ENCODE measurements at places on chromosomes 16 and 17. TPM values are rescaled to one million over a fixed set of nuclear protein-coding genes. Genes with fewer than 3 reads are reported as not detected.

MARVELD3 gene
- not detected for total RNA-seq

CDRT15L2 gene
- total RNA-seq, result not detected

WNT9B gene
- not detected for total RNA-seq

IL17C gene
- total RNA-seq, result not detected

TLCD3B gene
- total RNA-seq, result 1.6 TPM

PGS1 gene
- 71.9 TPM for total RNA-seq

CD300LB gene
- total RNA-seq, result not detected

SLC35G6 gene
- not detected for total RNA-seq

PRSS33 gene
- not detected for total RNA-seq

CHP2 gene
- not detected for total RNA-seq

KRT13 gene
- not detected for total RNA-seq

DNA sequence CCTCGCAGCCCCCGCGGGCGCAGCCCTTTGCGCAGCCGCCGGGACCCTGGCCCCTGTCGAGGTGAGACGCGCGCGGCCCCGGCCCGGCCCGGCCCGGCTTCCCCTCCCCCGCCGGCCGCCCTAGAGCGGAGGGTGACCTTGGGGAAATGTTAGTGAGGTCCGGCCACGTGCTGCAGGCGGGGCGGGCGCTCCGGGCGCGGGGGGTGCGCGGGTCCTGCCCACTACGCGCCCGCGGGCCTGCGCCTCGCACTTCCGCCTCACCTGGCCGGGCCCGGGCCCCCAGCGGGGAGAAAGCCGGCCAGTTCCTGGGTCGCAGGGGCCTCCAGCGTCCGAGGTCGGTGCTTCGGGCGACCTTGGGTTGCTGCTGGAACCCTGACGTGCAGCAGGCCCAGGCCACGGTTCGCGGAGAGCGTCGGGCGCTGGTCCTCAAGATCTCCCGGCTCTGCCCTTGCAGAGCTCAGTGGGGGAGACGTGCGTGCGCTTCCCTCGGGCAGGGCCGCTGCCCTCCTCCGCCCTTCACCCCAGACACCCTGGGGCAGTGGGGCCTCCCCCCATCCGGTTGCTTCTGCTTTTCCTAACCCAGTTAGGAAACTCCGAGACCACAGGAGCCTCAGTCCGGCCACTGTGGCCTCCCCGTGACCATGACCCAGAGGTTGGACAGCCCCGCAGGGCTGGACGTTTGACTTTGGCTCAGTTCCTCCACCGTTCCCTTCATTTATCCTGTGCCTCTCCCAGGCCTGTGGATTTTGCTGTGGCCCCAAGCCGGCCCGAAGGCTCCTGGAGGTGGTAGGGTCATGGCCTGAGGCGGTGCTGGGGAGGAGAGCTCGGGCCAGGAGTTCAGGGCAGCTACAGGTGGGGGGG, 791 bp downstream of the MCRIP2 start:
- DNase-seq, result no peak

DNA sequence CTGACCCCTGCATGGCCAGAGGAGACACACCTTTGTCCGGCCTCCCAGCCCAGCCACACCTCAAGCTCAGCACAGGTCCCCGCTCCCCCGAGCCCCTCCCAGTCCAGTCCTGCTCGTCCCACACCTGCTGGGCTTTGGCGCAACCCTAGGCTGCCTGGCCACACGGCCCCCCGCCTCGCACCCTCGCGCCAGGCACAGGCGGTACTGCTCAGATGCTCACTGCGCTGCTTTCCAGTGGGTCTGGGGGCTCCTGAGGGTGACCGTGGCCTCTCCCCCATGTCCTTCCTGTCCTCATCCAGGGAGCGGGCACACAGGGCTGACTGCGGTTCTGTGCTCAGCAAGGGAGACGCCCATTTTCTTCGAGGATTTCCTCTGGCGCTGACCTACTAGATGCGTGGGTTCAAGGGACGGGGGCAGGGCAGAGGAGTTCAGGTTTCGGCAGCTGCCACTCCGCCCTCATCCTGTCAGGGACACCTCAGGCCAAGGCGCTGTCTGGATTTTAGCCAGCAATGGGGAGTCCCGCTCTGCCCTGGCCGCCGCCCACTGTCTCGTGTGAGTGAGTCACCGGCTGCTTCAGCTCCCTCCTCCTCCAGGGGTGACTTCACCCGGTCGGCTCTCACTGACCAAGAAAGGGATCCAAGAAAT, 118.0 kb upstream of the ZNF469 start:
- DNase-seq, result peak; percentile 11

- DNase-seq, result no peak
Measured at GRCh38 chr16:50246299-50247122, 19.8 kb upstream of the ADCY7 start.

- DNase-seq, result no peak
Measured at GRCh38 chr16:377419-377951, 4.3 kb downstream of the PGAP6 start.

GRCh38 chr17:48244121-48244711, 136.7 kb downstream of the SNX11 start:
- DNase-seq, result no peak

DNA sequence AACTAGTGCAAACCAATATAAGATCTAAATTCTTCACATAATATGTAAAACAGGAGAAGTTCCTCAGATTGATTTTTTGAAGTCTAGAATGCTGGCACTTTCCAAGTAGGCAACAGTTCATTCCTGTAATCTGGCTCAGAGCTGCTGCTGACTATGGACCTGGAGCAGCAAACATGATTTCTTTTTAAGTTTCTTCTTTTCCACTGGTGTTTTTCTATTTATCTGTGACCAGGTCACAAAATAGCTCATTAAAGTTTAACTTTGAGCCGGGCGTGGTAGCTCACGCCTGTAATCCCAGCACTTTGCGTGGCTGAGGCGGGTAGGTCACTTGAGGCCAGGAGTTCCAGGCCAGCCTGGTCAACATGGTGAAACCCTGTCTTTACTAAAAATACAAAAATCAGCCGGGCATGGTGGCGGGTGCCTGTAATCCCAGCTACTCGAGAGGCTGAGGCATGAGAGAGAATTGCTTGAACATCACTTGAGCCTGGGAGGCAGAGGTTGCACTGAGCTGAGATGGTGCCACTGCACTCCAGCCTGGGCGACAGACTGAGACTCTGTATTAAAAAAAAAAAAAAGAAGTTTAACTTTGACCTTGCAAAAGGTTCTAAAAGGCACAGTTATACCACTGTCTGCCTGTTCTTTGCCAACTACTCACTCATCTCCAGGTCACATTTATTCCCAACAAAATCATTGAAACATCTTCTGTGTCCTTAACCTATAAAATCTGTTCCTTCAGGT, 29.4 kb upstream of the SLC13A2 start:
- no peak for DNase-seq

DNA sequence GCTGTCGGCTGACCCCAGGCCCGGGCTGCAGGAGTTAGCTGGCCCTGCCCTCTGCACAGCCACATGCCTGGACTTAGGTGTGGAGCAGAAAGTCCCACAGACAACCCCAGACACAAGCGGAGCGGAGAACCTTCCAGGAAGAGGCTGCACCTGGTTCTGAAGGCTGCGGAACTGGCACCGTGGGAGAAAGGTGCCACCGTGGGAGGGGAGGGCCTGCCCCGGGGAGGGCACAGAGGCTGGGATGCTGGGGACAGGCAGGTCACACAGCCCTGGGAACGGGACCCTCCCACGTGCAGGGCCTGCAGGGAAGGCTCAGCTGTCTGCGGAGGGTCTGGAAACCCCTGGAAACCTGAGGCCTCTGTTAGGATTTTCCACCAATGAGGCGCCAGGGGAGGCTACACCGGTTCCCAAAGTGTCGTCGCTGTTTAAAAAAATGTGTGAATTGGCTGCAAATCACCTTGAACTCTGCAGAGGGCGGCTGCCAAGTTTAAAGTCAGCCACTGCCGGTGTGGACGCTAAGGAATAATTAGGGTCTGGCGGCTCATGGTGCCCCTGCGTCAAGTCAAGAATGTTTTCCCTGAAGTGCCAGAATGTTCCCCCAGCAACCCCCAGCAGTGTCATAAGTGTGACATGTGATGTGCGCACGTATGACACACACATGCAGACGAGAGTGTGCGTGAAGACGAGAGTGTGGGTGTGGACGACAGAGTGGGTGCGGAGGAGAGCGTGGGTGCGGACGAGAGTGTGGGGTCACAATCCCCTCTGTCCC, 50.9 kb upstream of the PABPN1L start:
- no peak for DNase-seq

DNA sequence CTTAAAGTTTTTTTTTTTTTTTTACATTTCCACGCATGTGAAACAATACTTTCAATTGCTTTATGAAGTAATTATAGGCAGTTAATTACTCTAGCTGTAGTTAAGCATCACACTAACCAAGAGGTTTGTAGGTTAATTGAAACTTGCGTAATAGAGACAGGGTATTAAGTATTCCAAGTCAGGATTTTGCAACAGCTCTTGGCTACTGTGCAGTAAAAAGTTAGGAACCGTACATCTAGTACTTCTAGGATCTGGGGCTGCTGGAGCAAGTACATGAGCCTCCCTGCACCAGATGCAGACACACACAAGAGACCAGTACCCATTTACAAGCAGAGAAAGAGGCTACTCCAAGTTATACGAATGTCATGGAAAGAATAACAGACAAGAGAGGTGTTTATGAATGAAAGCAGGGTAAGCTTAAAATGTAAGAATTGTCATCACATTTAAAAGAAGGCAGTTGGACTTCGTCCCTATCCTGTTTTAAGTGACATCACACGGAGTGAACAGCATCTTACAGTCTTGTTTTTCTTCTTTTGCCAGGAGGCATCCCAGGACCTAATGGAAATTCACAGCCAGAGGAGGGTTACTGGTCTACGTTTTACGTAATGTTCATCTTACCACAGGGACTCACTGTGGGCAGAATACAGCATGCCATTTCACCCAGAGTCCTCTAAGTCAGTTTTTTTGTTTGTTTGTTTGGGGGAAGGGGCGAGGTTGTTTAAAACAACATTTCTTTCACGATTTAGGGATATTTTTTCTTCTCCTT, 379.6 kb upstream of the PSMD7 start:
- DNase-seq, result no peak

- DNase-seq, result no peak
Measured at GRCh38 chr17:50240851-50241250, 33.4 kb upstream of the TMEM92 start.

- DNase-seq, result no peak
Measured at GRCh38 chr16:87295259-87295658, 21.9 kb downstream of the C16orf95 start.

GRCh38 chr17:28081467-28081866, 39.0 kb downstream of the NLK start:
- DNase-seq, result no peak

DNA sequence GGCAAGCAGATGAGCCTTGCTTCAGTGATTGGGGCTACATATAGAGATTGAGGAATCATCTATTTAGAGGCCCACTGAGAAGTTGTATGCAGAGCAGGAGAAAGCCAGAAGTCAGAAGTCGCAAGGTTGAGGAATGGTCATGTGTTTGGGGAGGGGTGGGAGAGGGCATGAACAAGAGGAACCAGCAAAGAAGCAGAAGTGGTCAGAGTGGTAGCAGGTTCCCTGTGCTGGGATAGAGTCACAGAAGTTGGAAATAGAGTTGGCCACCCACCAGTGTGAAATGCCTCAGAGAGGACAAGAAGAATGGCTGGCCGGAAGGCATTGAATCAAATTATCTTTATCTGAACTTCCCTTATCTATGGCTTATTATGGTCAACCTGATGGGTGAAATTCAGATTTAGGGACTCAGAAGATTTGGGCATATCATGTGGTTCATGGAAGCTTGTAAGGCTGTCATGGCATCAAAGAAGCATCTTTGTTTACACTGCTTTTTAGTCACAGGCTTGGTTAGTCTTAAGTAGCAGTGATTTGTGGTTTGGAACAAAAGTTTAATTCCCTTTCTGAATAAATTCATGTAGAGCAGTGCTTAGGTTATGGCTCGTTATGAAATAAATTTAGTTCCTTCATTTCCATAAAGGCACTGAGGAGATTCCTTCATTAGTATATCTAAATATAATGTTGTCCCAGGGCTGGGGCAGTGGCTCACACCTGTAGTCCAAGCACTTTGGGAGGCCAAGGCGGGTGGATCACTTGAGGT, 19.7 kb downstream of the MAP3K3 start:
- no peak for DNase-seq

DNA sequence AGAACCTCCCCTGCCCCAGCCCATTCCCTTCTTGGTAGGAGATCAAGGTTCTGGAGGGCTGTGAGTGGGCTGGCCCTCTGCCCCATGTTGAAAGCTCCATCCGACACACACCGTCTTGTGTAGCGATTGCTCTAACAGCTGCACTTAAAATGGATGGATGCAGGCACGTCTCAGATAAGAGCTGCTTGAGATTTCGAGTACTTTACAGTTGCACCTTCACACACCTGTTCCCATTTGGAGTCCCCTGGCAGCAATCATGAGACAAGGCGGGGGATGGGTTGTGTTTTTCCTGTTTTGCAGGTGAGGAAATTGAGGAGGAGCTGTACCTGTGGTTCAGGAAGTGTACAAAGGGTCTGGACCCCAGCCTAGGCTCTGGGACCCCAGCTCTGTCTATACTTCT, 25.6 kb upstream of the TAC4 start:
- no peak for DNase-seq

GRCh38 chr17:9055281-9055680, 34.0 kb downstream of the NTN1 start:
- no peak for DNase-seq

DNA sequence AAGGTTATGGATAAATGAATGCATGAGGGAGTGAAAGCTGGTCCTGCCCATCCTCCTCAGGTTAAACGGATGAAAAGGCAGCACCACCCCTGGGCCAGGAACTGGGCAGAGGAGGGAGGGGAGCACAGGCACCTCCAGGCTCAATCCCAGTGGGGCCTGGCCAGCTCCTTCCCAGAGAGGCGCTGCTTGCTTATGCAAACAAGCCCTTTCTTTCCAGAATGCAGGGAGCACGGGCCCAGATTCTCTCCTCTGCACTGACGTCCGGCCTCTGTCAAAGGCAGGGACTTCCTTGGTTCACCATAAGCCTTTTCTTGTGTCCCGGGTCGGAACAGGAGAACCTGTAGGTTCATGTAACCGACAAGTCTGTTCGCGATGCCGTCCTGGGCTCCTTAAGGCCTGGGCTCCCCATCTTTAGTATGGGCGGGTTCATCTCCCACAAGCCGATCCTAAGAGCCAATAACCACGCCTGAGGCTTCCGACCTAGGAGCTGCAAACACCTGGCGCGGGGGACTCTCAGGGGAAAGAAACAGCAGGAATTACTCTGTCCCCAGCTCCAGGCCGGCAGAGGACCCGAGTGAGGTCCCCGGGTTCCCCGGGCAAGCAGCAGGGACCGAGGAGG, 16.3 kb downstream of the ENPP7 start:
- DNase-seq, result no peak

DNA sequence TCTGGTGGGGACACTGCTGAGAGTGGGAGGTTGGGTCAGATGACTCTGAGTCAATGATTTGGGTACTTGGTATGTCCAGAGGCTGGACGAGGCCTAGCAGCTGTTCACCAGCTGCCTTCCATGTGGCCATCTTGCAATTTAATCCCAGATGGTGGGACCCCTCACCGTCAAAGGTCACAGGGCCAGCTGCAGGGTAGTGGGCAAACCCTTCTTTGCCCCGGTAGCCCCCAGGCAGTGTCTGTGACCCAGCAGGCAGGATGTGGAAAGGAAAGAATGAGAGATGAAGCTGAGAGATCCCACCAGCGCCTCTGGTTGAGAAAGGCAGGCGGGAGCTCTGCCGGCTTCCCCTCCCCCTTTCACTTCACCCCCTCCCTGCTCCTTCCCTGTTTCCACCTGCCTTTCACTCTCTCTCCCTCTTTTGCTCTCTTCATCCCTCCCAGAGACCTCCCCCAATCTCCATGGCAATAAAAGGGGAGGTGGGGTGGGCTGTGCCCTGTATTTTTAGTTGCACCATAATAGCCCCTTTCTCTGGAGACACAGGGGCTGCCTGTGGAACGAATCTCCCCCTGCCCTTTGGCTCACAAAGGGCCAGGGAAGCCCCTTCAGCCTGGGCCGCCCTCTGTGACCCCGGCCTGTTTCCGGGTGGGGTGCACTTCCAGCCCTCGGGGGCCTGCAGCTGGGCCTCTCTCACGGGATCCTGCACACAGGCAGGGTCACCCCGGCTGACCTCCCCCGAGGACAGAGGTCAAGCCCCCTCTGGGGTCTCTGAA, 20.2 kb downstream of the CDK5RAP3 start:
- no peak for DNase-seq
